ENCODE measurements at places on chromosomes 16 and 17. TPM values are rescaled to one million over a fixed set of nuclear protein-coding genes. Genes with fewer than 3 reads are reported as not detected.

GRCh38 chr17:29151567-29151966 lies 28.6 kb downstream of the MYO18A start:
- H3K27me3 ChIP-seq: no peaks in the 10 kb centered on the region
- H3K4me3 ChIP-seq: no peak overlapping the region
- H3K27ac ChIP-seq: no peak overlapping the region
- no peak for DNase-seq

The C17orf100 gene
- 1.9 TPM for total RNA-seq

DNA sequence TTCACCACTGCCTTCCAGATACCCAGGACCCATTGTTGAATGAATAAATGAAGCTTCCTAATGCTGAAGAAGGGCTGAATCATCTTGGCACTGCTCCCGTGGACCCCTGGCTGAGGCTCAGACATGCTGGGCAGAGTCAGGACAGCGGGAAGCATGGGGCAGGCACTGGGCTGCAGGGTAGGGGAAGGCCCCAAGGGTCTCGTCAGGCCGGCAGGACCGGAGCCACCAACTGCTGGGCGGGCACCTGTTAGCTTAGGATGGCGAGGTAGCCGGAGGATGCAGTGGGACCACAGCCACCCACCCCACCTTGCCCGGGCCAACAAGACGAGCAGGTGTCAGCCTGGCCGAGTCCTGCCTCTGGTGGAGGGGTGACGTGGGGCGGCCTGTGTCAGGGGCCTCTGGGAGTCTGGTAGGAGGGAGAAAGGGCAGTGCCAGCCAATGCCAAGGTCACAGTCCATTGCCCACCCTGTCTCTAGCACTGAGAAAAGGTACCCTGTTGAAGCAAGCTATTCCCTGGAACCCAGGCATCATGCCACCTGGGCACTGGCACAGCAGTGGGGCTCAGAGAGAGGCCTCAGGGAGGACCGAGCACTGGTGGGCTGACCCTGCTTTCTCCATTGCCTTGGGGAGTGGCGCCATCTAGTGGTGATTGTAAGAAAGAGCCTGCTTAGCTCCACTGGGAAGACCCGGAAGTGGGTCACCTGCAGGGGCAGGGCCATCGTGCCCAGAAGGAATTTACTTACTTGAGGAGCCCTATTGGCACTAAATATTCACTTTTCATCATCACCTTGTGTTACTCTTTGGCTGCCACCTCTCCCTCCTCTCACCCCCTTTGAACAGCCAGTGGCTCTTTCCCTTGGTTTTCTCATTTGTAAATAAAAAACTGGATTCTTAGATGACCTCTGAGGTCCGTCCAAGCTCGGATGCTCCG lies 3.0 kb upstream of the DLX3 start:
- H3K27ac ChIP-seq: no peak overlapping the region
- peaks cover 33% of the 10 kb centered on the region for H3K4me1 ChIP-seq
- peaks cover 6% of the 10 kb centered on the region for H3K36me3 ChIP-seq
- H3K4me3 ChIP-seq: no peak overlapping the region
- H3K27me3 ChIP-seq: peaks cover 72% of the 10 kb centered on the region

DNA sequence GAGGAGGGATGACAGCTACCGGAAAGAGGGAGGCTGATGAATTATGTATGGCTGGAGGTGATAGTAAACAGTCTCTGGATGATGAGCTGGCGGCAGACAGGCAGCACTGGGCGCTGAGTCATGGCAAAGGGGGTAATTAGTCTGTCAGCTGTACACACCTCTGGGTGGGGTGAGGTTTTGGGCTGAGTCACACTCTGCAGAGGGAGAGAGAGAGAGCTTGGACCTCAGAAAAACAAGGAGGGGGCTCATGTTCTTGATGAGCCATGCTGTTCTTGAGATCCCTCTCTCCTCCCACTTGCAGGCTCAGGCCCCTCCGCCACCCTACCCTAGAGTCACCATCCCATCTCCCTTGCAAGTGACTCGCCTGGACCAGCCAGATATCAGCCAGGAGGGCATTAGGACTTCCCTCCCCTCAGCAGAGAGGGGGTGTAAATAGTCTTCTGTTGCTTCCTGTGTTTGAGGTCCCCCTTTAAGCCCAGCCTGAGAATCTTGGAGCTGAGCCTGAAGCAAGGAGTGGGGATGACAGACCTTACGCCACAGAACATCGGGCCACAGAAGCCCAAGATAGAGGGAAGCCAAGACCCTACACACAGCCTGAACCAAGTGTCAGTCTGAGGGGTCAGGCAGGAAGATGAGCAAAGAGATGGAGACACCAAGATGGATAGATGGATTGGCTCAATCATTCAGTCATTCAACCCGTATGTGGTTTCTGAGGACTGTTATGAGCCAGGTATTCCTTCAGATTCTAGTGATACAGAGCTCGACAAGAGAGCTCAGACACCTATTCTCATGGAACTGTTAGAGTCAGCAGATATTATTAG lies 383.2 kb upstream of the CCL2 start:
- DNase-seq: no peak
- no peak overlapping the region for H3K27ac ChIP-seq
- peaks cover 9% of the 10 kb centered on the region for H3K27me3 ChIP-seq
- H3K4me3 ChIP-seq: no peak overlapping the region

DNA sequence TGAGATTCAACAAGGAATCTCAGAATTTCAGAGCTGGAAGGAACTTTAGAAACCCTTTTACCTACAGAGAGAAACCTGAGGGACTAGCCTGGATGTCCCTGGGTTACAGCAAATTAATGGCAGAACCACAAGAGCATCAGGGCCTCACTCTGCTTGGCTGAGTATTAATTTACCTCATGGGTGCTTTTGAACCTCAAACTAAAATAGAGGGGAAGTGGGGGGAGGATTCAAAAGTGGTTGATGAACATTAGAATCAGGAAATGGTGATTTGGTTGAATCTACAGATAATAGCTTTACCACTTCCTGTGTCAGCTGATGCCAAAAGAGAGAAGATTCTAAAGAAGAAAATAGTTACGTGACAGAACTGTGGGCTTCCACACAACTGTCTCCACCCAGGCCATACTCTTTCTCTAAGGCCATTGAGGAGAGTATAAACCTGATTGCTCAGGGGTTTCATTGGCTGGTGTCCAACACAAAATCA lies 11.3 kb upstream of the SKAP1 start:
- H3K4me3 ChIP-seq: peak overlapping the region; percentile 54
- DNase-seq: peak; percentile 61
- H3K27ac ChIP-seq: peak overlapping the region; percentile 97
- H3K36me3 ChIP-seq: peaks cover 22% of the 10 kb centered on the region
- peaks cover 93% of the 10 kb centered on the region for H3K4me1 ChIP-seq

DNA sequence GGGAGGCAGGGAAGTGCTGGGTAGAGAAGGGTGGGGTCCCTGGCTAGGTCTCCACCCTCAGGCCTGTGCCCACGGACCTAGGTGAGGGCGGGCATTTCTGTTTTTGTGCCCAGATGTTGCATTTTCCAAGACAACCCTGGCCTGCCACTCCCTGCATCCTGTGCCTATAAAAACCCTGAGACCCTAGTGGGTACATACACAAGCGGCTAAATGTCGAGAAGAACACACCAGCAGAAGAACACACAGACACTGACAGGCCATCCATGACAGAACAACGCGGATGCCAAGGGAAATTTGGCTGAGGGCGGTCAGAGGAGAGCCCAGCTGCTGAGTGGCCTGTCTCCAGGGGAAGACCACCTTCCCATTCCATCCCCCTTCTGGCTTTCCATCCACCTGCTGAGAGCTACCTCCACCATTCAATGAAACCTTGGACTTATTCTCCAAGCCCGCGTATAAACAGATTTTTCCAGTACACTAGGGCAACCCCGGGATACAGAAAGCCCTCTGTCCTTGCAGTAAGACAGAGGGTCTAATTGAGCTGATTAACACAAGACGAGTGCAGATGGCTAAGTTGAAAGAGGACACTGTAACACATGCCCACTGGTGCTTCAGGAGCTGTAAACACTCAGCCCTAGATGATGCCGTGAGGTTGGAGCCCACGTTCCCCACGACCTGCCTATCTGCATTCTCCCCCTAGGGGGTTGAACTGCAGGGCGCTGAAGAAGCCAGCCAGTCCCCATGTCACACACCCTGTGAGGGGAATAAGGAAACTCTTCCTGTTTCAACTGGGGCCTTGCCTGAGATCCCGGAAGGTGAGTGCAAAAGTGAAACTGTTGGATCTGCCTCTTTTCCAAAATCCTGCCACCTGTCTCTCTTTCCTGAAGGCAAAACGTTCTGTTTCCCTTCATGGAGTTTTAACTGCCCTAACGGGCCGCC lies 147.2 kb upstream of the COX10 start:
- H3K36me3 ChIP-seq: no peaks in the 10 kb centered on the region
- H3K27ac ChIP-seq: no peak overlapping the region
- H3K4me3 ChIP-seq: no peak overlapping the region
- no peaks in the 10 kb centered on the region for H3K4me1 ChIP-seq

- H3K4me3 ChIP-seq: no peak overlapping the region
- H3K36me3 ChIP-seq: peaks cover 8% of the 10 kb centered on the region
- no peaks in the 10 kb centered on the region for H3K4me1 ChIP-seq
- no peak for DNase-seq
- H3K27me3 ChIP-seq: no peaks in the 10 kb centered on the region
These were observed 28.1 kb upstream of the GSG1L start for GRCh38 chr16:28091656-28092055.

- peaks cover 10% of the 10 kb centered on the region for H3K4me1 ChIP-seq
- peaks cover 19% of the 10 kb centered on the region for H3K36me3 ChIP-seq
- no peak overlapping the region for H3K4me3 ChIP-seq
These were observed 100.5 kb downstream of the WNT3 start for GRCh38 chr17:46717999-46718398.

DNA sequence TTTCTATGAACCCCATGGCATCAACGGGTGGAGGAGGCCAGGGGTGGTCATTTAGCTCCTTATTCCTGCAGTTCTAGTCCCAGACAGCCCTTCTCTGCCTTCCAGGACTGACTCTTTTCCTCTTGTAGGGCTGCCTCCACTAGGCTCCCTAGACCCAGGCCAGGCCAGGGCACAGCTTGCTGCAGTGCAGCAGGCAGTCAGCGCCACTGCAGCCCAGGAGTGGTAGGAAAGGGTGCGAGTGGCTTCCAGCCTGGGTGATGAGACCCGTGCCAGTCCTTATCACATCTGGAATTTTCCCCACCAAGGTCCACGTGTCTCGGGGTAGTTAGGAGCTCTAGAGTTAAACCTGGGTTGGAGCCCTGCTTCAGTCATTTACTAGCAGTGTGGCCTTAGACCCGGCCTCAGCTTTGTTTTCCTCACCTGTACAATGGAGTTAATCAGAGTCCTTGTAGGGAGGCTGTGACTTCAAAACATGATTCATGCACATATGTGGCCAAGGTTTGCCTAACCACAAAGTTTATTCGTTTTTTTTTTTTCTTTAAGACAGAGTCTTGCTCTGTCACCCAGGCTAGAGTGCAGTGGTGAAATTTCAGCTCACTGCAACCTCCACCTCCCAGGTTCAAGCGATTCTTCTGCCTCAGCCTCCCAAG lies 4.7 kb downstream of the SLC5A11 start:
- peaks cover 18% of the 10 kb centered on the region for H3K4me1 ChIP-seq
- peak; percentile 19 for DNase-seq
- H3K27me3 ChIP-seq: no peaks in the 10 kb centered on the region
- H3K36me3 ChIP-seq: no peaks in the 10 kb centered on the region
- no peak overlapping the region for H3K27ac ChIP-seq
